Stimulated activated CD4-positive, alpha-beta T cell treated with anti-CD3 and anti-CD28 coated beads, TNF-alpha, amount 100 ng/mL, for 24 hours (primary cell): ENCODE measurements at places on chromosomes 2 and 18.
A peak's percentile ranks its signal among the peaks of the same experiment; 100 is the strongest.

DNA sequence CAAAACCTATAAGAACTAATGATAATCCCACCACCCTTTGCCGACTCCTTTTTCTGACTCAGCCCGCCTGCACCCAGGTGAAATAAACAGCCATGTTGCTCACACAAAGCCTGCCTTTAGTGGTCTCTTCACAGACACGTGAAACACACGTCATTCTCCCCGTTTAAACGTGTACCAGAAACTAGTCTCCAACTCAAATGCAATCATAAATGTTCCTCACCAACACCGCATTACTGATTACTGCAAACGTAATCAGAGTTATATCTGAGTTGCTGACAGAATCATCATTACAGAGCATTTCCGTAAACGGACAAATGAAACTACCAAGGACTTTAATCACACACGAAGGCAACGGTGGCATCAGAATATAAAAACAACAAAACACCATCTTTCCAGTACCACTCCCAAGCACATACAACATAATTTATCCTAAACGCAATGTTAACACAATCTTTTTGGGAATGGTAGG is 1.9 kb downstream of the CLK1 start:
- DNase-seq = peak; percentile 48

GRCh38 chr2:69770193-69770702 is 28.3 kb downstream of the ANXA4 start:
- DNase-seq = no peak

DNA sequence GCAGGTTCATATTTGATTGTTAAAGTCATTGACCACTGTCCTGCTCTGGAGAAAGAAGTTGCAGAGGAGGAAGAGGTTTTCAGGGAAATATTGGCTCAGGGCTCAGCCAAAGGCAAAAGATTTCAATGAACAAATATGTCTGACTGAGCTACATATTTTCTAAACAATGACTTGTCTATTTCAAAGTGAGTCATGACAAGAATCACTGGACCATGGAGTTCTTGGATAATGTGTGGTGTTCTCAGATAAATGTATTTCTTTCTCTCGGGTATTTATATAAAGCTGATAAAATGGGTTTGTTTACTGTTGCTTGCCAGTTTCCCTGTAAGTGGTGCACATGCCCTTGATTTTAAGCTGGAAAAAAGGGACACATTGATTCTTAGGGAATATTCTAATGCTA is 34.3 kb upstream of the RMP24 start:
- no peak for DNase-seq

DNA sequence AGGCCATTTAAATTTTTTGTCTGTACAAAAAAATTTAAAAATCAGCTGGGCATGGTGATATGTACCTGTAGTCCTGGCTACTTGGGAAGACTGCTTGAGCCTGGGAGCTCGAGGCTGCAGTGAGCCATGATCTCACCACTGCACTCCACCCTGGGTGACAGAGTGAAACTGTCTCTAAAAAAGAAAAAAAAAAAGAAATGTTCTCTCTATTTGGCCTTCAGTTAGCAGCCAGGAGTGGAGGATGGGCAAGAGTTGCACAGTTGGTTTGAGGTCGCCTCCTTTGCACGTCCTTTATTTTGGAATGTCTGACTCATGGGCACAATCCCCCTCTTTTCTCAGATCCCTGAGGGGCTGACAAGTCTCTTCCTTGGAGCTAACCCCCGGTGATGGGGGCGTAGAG is 26.3 kb downstream of the ITM2C start:
- no peak for DNase-seq

- no peak for DNase-seq
Observed at GRCh38 chr2:96547203-96547641, 10.7 kb downstream of the ARID5A start.

GRCh38 chr18:37107748-37108522 is 279.0 kb downstream of the KIAA1328 start:
- no peak for DNase-seq

- DNase-seq = no peak
Observed at GRCh38 chr2:127626917-127627739, 18.8 kb upstream of the GPR17 start.
